Ovary (tissue), 10 donors: ENCODE measurements at places on chromosomes 1 and 21.

- DNase-seq = peak; percentile 62
Observed at GRCh38 chr1:203287109-203287893, 18.0 kb upstream of the BTG2 start.

GRCh38 chr1:42420911-42421585, 34.8 kb downstream of the ZMYND12 start:
- peak; percentile 57 for DNase-seq

DNA sequence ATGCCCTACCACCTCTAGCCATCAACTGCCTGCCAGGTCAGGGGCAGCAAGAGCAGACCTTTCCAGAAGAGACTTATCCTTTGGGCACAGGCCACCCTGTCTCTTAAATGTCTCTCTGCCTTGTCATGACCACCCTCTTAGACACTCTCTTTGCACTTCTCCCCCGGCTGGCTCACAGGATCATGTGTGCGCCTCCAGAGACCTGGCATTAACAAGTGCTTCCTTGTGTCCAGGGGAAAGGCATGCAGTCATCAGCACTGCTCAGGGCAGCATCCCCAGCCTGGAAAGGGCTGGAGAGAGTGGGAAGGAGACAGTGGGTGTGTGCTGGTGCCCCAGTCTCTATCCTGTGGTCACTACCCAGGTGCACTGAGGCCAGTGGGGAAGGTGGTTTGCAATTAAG, 85.2 kb upstream of the TLR5 start:
- no peak for DNase-seq

GRCh38 chr1:80375109-80375508, 1368.6 kb upstream of the ADGRL4 start:
- DNase-seq = no peak

- DNase-seq = no peak
Observed at GRCh38 chr1:234933475-234933874, 195.2 kb downstream of the TOMM20 start.
